ENCODE measurements at places on chromosomes 3 and 15.

DNA sequence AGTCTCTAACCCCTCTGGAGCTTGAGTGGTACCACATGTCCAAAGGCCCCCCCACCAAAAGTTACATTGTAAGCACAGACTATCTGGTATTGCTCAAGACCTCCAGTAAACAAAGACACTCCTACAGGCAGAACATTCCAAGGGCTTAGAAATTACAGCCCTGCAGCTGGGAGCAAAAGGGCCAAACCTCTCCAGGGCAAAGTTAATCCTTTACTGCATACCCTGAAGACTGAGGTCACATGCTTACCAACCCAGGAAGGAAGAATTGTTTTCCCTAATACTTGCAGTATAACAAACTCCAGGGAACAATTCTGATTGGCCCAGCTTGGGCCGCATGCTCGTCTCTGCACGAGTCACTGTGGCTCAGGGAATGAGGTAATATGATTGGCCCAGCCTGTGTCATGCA lies 266.1 kb upstream of the NR2F2 start:
- DNase-seq = no peak

GRCh38 chr3:52339612-52340011 lies 23.5 kb downstream of the DNAH1 start:
- DNase-seq = peak; percentile 34

DNA sequence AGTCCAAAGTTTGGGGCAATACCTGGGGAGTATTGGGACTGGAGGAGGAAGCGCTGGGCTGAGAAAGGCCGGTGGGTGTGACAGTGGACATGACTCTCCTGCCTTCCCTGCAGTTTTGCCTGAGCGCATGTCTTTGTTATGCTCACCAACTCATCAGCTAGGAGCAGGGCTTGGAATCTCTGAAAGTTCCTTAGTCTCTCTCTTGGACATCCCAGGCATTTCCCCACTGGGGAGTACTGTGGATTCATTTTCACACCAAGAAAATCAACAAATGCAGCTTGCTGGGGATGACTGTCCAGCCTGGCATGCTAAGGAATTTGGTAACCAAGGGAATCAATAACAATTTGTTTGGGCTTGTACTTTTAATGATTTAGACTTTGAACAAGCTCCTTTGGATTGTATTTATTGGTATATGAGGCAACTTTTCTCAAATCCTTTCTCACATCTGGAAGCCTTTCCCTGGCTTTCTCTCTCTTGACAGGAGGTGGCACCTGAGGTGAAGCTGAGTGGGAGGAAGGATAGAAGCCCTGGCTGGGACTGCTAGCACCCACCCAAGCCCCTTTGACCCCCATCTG lies 48.5 kb upstream of the CHST2 start:
- DNase-seq = no peak

GRCh38 chr3:119222391-119222790 lies 18.3 kb downstream of the B4GALT4 start:
- DNase-seq = no peak

GRCh38 chr15:66254089-66254950 lies 770 bp upstream of the MEGF11 start:
- no peak for DNase-seq

GRCh38 chr3:195769551-195769950 lies 42.2 kb downstream of the MUC4 start:
- DNase-seq = no peak

GRCh38 chr3:94130690-94131089 lies 67.8 kb downstream of the NSUN3 start:
- DNase-seq = no peak

DNA sequence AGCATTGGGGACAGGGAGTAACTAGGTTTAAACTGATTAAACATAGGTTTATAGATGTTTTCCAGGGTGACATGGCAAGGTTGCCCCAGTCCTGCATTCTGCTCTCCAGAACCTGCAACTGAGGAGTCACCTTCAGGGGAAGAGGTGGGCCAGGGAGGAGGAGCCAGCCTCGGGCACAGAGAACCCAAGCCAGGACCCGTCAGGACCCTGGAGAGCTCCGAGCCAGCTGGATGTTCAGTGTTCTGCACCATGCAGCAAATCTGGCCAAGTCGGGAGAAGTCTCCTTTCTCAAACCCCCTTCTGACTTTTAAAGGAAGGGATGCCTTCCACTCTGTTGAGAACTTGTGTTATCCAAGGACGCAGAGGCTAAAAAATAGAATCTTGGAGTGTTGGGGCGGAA lies 62.1 kb upstream of the SLC6A11 start:
- peak; percentile 38 for DNase-seq

DNA sequence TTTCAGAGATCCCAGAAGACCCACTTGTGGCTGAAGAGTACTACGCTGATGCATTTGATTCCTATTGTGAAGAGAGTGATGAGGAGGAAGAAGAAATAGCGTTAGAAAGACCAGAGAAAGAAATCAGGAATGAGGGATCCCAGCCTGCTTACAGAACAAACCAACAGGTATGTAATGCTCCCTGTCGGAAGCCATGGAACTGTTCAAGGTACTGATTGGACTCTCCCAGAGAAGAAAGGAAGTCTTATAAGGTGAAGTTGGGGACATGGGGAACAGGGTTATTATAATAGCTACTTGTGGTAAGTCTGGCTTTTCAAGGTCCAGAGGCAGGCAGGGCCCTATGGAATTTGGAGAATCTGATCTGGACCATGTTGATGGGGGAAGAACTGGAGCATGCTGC lies 153.1 kb upstream of the NUDT16 start:
- DNase-seq = no peak

DNA sequence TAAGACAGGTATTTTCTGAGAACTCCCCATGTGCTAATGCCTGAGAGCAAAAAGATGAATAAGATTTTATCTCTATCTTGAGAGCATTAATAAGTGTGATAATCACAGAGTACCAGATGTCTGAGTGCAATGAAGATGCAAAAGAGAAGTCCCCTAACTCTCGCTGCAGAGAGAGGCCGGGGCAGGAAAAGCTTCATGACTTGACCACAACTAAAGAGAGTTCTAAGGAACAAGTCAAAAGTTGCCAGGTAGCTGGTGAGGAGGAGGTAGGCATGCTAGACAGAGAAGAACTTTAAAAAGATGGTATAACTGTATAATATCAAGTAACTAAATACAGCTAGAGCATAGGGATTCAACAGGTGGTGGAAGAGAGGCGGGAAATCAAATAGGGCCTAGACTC lies 28.8 kb downstream of the MTMR10 start:
- no peak for DNase-seq

- DNase-seq = peak; percentile 36
Observed at GRCh38 chr3:127629467-127630403, 750 bp downstream of the PODXL2 start.

- no peak for DNase-seq
Observed at GRCh38 chr15:47755941-47756340, 38.6 kb downstream of the SEMA6D start.

- no peak for DNase-seq
Observed at GRCh38 chr15:79743032-79743431, 153.8 kb downstream of the MTHFS start.

DNA sequence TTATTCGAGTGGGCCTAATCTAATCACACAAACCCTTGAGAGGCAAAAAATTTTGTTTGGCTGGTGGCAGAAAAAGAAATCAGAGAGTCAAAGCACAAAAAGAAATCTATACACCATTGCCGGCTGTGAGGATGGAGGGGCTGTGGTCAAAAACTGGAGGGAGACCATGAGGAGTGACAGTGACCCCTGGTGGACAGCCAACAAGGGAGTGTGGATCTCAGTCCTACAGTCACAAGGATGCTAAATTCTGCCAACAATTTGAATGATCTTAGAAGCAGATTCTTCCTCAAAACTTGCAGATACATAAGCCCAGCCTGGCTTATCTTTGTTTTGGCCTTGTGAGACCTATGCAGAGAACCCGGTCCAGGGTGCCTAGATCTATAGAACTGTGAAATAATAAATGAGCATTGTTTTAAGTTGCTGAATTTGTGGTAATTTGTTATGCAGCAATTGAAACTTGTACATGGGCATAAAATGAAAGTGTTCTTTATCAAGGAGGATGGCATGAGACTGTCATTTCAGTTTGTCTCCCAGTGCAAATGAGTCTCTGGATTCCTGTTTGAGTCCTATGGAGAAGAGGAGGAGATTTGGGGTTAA lies 103.0 kb upstream of the ARHGEF26 start:
- DNase-seq = peak; percentile 21

- DNase-seq = no peak
Observed at GRCh38 chr3:43865887-43866528, 175.3 kb downstream of the ABHD5 start.

GRCh38 chr3:68878322-68878721 lies 54.0 kb downstream of the TAFA4 start:
- no peak for DNase-seq

DNA sequence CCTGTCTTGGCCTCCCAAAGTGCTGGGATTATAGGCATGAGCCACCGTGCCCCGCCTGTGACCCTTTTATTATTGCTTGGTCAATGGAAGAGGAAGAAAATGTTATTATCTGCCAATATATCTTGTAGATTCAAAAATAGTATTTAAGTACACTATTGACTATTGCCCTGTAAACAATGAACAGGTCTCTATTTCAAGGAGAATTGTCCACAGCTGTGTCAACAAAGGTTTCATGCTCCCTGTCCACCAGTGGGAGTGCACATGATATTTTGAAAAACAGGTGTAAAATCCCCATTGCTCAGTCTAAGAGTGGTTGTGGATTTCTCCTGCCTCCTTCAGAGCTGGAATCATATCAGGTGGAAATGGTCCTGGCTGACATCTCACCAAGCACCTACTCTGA lies 36.5 kb upstream of the IGF1R start:
- no peak for DNase-seq

GRCh38 chr15:39499042-39499441 lies 81.8 kb upstream of the THBS1 start:
- DNase-seq = no peak

- DNase-seq = no peak
Observed at GRCh38 chr3:167733961-167734497, 663 bp downstream of the PDCD10 start.

DNA sequence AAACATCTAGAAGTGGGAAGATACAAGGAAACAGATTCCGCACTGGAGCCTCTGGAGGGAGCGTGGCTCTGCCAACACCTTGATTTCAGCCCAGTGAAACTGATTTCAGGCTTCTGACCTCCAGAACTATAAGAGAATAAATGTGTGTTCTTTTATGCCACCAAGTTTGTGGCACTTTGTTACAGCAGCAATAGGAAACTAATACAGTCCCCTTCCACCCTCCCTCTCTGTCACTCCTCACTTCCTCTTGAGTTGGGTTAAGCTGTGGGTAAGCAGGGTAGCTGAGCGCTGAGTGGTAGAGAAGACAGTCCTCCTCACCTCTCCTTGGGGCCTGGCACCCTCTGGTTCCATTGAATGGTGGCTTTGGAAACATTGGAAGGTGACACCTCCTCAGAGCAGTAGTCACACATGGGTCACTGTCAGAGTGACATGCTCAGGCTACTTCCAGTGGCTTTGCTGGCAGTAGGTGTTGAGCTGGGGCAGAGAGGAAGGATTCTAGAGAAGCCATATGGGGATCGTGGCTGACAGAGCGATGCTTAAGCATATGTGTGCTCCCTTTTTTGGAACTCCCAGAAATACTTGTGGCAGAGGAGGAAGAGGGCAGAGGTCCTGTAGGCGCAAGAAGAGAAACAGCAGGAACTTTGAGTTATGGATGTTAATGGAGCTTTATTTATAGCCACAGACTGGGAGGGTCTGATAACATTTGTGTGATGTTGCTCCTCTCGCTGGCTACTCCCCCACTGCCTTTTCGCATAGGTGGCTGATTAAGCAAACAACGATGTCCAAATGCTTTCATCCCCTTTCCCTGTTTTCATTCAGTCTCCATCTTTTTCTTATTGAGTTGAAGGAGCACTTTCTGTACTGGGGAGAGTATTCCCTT lies 14.8 kb upstream of the HCN4 start:
- DNase-seq = no peak

GRCh38 chr3:150141790-150142326 lies 171.2 kb upstream of the PFN2 start:
- no peak for DNase-seq

All from activated CD4-positive, alpha-beta T cell treated with anti-CD3 and anti-CD28 coated beads, Interleukin-2, amount 50 U/mL, for 1 hour (primary cell).